ENCODE measurements at places on chromosomes 13 and 19.

- peak; percentile 49 for DNase-seq
Measured at GRCh38 chr13:110593430-110594130, 21.8 kb upstream of the NAXD start.

DNA sequence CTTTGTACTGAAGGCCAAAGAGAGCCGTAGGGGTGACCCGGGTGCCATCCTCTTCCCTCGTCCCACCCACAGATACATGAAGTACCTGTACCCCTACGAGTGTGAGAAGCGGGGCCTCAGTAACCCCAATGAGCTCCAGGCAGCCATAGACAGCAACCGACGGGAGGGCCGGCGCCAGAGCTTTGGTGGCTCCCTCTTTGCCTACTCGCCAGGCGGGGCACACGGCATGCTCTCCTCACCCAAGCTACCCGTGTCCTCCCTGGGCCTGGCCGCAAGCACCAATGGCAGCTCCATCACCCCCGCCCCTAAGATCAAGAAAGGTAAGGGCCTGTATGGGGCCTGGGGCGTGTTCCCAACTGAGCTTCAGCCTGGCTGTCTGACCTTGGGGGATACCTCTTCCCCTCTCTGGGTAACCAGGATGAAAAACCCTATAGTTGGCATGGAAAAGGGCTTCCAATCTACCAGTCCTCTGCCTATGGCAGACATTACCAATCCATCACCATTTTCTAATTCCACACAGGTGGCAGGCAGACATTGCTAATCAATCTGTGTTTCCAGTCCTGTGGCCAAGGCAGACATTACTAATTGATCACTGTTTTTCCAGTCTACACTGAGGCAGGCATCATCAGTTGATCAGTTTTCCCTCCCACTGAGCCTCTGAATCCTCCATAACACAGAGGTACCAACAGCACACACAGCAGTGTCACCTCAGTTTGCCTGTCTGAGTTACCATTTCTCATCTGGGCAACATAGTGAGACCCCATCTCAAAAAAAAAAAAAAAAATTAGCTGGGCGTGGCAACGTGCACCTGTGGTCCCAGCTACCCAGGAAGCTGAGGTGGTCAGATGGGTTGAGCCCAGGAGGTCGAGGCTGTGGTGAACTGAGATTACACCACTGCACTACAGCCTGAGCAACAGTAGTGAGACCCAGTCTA is 19.1 kb upstream of the WDR18 start:
- DNase-seq: no peak

DNA sequence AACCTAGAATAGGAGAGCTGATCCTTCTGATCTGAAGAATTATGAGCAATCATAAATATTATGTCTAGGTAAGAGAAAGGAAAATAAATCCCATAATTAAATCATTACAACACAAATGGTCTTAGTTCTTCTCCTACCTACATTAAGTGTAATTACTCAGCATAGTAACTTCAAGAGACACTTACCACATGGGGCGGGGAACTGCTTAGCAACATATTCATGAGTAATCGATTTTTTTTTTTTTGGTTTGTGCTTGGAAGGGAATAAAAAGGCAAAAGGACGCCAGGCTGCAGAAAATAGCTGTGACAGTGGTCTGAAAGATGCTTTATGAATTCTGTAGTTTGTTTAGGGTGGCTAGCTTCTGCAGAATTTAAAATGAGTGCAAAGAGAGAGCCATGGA is 103.3 kb upstream of the HTR2A start:
- no peak for DNase-seq

DNA sequence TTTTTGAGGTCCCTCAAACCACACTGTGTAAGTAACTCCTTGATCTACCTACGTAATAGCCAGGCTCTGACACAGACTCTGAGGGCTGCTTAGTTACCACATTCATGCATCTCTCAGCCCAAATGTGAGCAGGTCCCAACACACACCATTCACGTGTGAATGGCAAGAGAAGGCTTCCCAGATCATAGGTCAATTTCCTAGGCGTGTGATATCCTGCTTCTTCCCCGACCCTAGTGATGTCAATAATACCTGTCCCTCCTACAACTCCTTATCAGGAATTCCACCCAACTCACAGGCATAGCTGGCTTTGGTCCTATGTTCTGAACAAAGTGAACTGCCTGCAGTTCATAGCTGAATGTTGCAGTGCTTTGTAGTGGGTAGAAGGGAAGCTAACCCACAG is 334.5 kb downstream of the RFC3 start:
- no peak for DNase-seq

- DNase-seq: no peak
Measured at GRCh38 chr13:114064450-114065140, 67.8 kb downstream of the RASA3 start.

DNA sequence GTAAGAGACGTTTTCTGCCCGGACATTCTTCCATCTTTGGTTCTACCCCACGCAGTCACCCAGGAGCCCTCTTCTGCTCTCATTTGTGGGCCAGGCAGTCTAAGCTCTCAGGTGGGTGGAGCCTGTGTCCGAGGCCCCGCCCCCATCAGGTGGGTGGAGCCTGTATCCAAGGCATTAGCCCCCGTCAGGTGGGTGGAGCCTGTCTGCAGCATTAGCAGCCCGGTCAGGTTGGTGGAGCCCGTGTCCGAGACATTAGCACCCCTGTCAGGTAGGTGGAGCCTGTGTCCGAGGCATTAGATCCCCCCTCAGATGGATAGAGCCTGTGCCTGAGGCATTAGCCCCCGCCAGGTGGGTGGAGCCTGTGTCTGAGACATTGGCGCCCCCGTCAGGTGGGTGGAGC is 45.5 kb upstream of the C13orf46 start:
- peak; percentile 16 for DNase-seq

- DNase-seq: no peak
Measured at GRCh38 chr19:21133633-21134032, 8.2 kb upstream of the ZNF431 start.
